ENCODE measurements at places on chromosomes 5 and 9.

GRCh38 chr9:135224286-135224877, 136.9 kb downstream of the OLFM1 start:
- DNase-seq: no peak

DNA sequence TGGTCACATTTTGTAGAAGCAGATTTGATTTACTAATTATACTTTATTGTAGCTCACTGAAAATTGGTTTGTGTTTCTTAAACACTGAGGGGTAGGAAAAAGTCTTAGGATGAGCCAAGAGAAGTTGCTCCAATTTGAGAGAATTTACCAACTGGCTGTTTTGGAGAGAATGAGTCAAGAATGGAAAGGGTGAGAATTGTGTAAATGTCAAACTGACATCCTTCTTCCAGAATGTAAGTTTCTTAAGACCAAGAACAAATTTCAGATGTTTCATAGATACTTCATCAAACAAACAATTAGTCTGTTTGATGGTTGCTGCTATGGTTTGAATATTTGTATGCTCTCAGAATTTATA, 106.2 kb upstream of the TXNDC8 start:
- no peak for DNase-seq

- peak; percentile 54 for DNase-seq
These were observed 47.1 kb upstream of the CTSL start for GRCh38 chr9:87678650-87679355.

DNA sequence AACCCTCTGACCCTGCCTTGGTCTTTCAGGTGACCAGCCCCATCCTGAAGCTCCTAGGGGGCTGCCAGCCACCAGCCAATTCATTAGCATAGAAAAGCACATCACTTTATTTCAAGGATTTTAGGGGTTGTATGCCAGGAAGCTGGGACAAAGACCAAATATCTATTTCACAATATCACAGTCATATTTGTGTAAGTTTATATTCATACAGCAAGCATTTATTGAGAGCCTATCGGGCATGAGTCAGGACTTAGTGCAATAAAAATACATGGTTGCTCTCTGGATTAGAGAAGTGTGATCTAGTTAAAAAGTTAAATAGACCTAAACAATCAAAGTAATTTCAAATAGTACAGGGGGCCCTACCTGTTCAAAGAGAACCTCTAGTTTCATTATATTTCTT, 113.8 kb downstream of the ERCC6L2 start:
- DNase-seq: no peak

DNA sequence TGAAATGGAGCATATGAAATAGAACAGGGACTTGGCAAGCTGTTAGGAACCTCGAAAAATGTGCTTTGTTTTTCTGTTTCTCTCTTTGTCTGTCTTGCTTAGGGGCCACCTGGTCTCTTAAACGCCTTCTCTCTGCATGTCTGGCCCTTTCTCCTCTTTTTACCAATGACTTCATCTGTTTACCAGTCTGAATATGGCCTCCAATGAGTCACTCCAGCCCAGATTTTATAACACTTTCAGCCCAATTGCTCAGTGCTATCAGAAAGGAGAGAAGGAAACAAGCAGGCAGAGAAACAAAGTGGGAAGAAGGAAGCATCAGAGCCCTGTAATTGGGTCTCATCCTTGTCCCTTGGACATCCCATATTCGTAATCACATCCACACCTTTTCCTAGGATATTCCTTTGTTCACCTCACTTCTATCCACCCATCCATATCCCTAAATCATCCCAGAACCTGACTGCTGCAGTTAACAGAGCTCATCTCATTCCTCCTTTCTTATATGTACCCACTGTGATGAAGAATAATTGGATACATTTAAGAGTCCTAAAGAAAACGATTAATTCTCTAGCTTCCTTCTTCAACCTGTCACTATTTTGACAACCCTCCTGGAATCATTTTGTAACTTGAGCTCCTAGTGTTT, 151.8 kb upstream of the GPR151 start:
- no peak for DNase-seq

DNA sequence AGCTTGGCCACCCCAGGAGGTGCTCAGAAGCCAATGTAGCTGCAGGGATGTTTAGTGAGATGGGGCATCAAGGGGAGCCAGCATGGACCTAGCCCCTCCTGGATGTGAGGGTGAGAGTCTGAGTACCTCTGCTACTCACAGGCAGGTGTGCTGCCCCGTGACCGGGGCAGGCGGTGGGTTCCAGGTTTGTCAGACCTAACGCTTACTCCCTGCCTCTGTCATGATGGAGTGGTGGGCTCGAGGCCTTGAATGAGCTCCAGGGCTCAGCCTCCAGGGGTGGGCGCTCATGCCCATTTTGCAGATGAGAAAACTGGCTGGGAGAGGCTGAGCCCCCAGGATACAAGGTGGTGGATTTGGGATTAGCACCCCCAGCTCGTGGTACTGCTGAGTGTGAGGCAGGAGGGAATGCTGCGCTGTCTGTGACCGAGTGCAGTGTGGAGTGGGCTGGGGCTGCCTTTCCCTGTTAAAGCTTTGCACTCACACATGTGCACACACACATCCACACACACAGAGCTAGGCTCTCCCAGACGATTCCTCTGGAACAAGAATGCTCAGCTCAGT, 1.5 kb downstream of the RXRA start:
- peak; percentile 31 for DNase-seq

- no peak for DNase-seq
These were observed 29.2 kb downstream of the NR2F1 start for GRCh38 chr5:93611976-93612854.

- no peak for DNase-seq
These were observed 1455.1 kb upstream of the CDH9 start for GRCh38 chr5:28493456-28493855.

DNA sequence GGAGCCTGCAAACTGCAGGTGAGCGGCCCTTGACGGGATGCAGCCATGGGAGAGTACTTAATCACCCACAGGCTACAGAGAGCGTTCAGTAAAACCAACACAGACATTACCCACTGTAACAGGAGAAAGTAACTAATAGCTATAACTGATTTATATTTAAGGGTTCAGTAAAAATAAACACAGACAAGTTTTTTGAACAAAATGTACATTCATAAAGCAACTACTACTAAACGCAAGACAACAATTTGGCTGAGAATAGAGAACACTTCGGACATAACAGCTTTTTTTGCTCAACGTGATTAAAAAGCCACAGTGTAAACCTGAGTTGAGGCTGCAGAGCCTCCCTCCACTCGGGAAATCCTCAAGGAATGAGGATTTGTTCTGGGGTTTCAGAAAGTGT, 61.7 kb downstream of the LIFR start:
- DNase-seq: no peak

DNA sequence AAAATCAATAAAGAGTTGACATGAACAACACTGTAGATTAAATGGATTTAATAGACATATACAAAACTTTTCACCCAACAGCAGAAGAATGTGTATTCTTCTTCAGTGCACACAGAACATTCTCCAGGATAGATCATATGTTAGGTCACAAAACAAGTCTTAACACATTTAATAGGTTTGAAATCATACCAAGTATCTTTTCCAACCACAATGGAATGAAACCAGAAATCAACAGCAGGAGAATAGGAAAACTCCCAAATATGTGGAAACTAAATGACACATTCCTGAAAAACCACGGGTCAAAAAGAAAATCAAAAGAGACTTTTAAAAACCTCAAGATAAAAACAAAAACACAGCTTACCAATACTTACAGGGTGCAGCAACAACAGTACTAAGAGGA, 790.1 kb upstream of the ZNF608 start:
- DNase-seq: no peak

GRCh38 chr9:28073270-28073669, 500.0 kb upstream of the C9orf72 start:
- DNase-seq: peak; percentile 35

- no peak for DNase-seq
These were observed 399.3 kb downstream of the ADGRV1 start for GRCh38 chr5:90957906-90958305.

- no peak for DNase-seq
These were observed 32.1 kb upstream of the SH3PXD2B start for GRCh38 chr5:172486451-172486850.

DNA sequence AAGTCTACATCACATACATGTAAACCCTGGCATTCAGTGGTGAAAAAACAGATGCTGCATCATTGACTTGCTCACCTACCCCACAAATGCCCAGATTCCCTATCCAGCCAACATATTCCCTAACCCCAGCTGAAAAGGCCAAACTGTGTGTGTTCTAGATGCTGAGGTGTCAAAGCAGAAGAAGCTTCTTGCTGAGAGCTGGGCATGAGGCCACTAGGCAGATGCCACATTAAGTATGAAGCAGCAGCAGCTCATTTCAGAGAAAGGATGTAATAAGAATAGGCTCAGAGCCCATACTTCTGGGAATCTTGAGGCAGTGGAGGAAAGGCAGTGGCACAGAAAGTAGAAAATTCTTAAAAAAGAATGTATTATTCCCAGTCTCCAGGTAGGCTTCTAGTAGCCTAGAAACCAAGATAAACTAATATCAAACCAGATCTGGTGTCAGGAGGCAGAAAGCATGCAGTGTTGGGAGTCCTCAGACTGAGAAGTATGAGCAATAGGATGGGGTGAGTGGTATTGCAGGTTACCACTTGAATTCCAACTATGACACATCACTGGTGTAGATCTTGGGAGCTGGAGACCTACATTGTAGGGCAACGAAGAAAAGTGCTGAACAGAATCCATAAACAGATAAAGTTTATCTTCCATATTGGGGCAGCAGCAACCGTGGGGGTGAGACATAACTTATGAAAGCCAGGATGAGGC, 71.9 kb upstream of the GRHPR start:
- no peak for DNase-seq

DNA sequence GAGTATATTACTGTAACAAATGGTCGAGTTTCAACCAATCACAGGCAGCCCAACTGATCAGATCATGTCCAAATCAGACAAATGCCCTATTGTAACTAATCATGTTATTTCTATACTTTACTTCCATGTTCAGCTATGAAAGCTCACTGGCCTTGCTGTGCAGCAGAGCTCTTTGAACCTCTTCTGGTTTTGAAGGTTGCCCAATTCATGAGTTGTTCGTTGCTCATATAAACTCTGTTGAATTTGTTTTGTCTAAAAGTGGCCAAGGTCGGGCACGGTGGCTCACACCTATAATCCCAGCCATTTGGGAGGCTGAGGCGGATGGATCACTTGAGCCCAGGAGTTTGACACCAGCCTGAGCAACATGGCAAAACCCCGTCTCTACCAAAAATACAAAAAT, 21.6 kb downstream of the PDE6A start:
- DNase-seq: no peak

DNA sequence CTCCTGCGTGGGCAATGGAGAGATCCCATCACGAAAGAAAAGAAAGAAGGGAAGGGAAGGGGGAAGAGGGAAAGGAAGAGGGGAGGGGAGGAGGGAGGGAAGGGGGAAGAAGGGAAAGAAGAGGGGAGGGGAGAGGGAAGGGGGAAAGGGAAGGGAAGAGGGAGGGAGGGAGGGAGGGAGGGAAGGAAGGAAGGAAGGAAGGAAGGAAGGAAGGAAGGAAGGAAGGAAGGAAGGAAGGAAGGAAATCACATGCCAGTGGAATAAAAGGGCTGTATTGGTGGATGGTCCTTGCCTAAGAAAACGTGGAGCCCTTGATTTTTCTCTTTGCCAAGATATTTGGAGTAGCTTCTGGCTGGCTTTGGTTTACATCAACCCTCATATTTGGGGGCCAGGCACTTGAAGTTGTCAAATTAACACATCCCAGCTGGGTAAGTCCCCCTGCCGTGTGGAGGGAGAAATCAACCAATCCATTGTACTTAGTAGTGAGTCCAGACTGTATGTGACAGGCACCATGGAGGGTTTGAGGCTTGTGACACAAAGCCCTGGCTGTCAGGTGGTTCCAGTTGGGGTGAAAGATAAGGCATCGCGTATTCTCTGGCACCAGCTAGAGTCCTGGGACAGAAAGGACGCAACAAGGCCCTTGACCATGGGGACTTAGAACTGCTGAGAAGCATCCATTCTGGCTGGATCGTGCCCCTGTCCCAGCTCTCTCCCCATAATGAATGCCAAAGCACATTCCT, 23.7 kb downstream of the IDNK start:
- no peak for DNase-seq

DNA sequence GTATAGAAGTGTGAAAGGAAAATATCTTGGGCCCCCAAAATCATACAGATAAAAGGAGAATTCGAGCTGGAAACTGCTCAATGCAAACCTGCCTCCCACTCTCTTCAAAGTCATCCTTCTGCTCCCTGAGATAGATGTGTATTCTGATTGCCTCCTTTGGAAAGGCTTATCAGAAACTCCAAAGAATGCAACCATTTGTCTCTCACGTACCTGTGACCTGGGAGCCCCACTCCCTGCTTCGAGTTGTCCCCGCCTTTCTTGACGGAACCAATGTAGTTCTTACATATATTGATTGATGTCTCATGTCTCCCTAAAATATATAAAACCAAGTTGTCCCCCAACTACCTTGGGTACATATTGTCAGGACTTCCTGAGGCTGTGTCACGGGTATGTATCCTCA, 163.8 kb downstream of the DIRAS2 start:
- DNase-seq: no peak

- DNase-seq: peak; percentile 90
These were observed 2.4 kb upstream of the RXRA start for GRCh38 chr9:134323741-134324358.

GRCh38 chr5:169549453-169550100, 34.0 kb upstream of the SPDL1 start:
- no peak for DNase-seq

- no peak for DNase-seq
These were observed 11.5 kb upstream of the ANKRD55 start for GRCh38 chr5:56244627-56245026.

DNA sequence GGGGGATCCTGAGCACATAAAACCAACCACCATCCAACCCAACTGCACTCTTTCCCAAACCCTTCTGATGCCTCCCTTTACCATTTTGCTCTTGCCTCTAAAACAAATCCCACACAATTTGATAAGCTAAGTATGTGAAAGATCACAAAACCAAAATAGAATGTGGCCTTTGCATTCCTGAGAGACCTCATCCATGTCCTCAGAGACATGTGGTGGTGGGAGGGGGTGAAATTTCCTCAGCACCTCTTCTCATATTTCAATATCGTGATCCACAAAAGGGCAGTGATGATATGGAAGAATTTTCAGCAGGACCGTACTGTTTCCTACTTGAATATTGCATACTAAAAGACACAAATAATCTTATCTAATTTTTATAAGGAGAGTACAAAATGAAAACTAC, 423.3 kb downstream of the TLE1 start:
- no peak for DNase-seq

- peak; percentile 2 for DNase-seq
These were observed 8.7 kb downstream of the CLTB start for GRCh38 chr5:176407456-176408251.

- no peak for DNase-seq
These were observed 1907.6 kb upstream of the ACO1 start for GRCh38 chr9:30476826-30477225.
